Panc1 (cell line): ENCODE measurements at places on chromosomes 12 and 14. TPM values are rescaled to one million over a fixed set of nuclear protein-coding genes. Genes with fewer than 3 reads are reported as not detected.

PTGER2 gene
- 0.41 TPM for total RNA-seq

HOXC12 gene
- total RNA-seq, result 5.1 TPM

SMIM41 gene
- total RNA-seq, result not detected

CACNA1C gene
- total RNA-seq, result 0.03 TPM

IKZF4 gene
- 6.9 TPM for total RNA-seq

C12orf56 gene
- 2.8 TPM for total RNA-seq

SOAT2 gene
- not detected for total RNA-seq

HSPB8 gene
- 2.0 TPM for total RNA-seq

NELL2 gene
- 0.28 TPM for total RNA-seq

SLC6A12 gene
- total RNA-seq, result 1.0 TPM

BMAL2 gene
- total RNA-seq, result 43.9 TPM

ADCY4 gene
- 0.21 TPM for total RNA-seq

MYBPC1 gene
- not detected for total RNA-seq

GRCh38 chr14:99936738-99937474, 128.3 kb upstream of the EVL start:
- DNase-seq, result no peak

- DNase-seq, result no peak
These were observed 519.3 kb downstream of the BCL11B start for GRCh38 chr14:98752660-98753059.

- no peak for DNase-seq
These were observed 23.2 kb upstream of the SERPINA12 start for GRCh38 chr14:94532447-94532846.

DNA sequence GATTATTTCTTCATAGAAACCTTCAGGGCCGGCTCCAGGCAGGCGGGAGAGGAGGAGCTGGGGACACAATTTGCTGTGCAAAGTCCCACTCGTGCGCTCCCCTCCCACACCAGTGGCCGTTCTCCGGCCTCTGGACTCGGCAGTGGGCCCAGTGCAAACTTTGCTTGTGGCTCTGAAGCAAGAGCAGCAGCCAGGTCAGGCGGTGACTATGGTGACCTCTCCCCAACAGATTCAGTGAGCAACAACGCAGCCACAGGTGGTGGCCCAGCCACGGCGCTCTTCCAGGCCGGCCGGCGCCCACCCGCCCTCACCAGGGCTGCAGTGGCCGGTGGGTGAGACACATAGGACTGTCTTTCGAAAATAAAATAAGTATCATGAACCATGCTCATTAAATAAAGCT, 29.5 kb downstream of the VPS37B start:
- no peak for DNase-seq

DNA sequence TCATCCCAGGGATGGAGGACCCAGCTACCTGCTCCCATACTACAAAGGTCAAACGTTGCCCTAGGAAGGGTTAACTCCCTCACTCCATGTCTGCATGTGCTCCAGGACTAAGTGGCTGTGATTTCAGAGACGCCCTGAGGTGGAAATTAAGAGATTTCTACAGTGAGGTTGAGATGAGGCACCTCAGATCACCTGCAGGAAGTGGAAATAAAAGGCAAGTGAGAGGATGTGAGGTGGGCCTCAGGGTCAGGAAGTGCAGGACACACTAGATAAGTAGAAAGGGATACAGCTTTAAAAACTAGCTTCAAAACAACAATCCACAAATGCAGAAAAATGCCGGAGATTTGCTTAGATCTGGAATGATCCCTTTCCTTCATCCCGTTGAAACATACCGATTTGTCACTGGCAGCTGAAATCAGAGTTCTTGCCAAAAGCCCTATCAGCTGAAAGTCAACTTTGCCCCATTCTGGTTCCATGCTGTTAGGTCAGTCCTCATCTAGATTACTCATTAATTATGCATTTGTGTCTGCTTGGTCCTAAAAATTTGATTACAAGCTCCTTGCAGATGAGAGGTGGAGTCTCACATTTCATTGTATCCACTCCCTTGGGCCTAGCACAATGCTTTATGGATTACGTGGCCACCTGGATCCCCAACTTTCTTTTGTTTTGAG, 6.6 kb downstream of the PLBD1 start:
- DNase-seq, result no peak

GRCh38 chr12:34343345-34343744, 321.0 kb downstream of the ALG10 start:
- DNase-seq, result no peak

DNA sequence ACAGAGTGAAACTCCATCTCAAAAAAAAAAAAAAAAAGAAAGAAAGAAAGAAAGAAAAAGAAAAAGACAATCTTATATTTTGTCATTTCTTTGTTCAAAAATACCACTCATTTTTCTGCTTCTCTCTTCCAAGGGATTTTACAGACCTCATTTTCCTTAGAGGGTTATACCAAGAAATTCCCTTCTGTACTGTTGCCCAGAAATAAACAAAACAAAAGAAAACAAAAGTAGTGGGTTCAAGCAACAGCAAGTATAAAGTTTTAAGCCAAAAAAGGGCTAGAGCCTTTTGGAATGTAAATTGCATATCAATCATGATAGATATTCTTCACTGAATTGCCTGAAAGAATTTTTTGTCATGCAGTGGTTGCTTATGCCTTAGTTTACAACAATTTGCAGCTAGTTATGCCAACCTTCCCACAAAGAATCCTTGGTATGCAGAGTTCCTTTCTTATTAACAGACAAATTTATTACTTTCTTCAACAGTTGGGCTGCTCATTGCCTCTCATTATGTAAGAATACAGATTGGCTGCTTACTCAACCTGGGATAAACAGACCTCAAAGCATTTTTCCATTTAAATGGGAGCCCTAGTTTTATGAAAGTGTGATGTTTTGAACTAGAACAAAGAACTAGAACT, 129.1 kb upstream of the PPFIA2 start:
- no peak for DNase-seq

DNA sequence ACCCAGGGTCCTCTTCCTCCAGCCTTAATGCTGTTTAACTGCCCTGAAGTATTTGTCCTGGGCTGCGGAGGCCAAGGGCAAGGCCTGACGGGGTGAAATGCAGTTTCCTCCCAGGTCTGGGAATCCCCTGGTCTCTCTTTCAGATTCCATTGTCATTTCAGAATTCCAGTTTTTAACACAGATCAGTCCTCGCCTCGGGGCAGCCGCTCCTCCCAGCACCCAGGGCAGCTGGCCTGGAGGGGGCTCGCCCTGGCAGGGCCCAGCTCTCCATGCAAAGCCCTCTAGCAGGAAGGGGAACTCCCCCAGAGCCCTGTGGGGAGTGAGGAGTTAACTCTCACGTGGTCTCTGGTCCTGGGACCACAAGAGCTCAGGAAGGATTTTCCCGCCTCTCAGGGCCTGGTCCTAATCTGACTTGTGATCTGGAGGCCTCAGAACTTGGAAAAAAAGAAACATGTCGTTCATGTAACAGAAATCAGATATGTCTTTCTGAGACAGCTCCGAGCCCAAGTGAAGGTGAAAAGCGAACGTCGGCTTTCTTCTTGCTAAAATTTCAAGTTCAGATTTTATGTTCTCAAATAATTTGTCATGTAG, 265.6 kb upstream of the SFSWAP start:
- no peak for DNase-seq

DNA sequence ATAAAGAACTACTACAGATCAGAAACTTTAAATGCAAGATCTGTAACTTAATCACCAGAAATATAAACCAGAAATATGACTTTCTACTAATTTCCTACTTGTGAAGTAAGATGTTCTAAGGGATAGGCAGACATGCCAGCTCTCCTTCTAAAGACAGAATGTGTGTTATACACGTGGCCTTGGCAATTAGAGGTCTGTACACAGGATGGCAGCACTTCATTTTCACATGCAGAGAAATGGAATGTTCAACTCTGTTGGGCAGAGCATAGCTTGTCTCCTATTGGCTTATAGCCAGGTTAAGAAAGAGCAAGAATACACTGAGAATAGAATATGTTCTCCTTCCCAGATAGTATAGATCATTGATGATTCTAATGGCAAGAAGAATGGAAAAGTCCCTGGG, 403.8 kb downstream of the DAD1 start:
- no peak for DNase-seq

DNA sequence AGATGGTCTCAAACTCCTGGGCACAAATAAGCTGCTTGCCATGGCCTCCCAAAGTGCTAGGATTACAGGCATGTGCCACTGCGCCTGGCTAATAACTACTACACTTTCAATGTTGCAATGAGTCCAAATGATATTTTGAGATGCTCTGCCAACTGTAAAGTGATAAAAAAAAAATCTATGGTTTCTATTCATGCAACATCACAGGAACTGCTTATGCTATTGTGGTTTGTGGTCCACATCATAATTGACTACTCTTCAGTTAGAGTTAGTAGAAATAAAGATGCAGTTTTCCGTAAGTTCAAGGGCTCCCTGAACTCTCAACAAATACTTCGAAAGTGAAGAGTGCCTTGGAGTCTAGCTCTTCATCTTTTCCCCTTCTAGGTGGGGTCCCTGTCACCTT, 239.4 kb downstream of the C12orf75 start:
- no peak for DNase-seq

- DNase-seq, result no peak
These were observed 3.6 kb upstream of the NPAS3 start for GRCh38 chr14:32934881-32935633.

- DNase-seq, result no peak
These were observed 42.1 kb downstream of the MGST1 start for GRCh38 chr12:16389594-16389993.

DNA sequence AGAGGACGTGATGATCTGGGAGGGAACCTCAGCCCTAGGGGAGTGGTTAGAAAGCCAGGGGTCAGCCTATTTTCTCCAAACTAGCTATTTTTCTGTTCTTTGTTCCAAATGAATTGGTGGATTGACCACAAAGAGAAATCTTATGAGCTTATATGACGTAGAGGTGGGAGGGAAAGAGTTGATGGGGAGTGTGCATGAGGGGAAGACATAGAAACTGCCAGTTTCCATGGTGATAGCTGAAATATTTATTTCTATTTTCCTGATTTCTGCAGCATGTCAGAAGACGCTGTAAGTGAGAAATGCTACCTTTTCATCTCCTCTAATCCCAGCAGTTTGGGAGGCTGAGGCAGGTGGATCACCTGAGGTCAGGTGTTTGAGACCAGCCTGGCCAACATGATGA, 51.4 kb upstream of the CISTR start:
- DNase-seq, result no peak

DNA sequence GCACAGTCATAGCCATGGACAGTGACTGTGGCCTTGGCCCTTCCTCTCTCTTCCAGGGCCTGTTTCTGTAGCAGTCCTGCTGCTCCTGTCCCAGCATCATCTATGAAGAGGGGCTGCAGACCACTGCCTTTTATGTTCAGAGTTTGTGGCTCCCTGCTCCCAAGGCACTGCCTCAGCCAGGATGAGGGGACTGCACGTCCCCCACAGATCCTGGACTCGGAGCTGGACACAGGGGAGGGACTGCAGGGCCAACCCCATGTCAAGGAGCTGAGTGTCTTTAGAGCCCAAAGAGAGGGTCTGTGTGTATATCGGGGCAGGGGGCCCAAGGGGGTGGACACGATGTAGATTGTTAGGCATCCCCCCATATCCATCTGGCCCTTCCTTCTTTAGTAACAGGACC, 60.6 kb upstream of the DIO3 start:
- no peak for DNase-seq

GRCh38 chr12:87094356-87094755, 838.2 kb upstream of the MGAT4C start:
- no peak for DNase-seq

DNA sequence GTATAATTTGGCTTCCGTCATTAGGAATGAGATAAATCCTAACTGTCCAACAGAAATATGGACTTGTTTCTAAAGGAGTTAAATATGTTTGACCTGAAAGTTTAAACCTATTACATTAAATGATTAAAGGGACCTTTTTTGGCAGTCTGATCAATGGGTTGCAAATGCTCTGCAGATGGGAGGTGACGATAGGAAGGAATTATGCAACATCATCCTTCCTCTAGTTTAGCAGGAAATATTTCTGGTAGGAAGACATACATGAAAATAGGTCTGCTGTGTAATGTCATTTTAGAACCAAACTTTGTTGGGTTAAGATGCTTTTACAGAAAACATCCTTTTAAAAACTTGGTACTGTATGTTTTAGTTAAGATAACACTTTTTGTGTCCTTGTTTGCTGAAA, 2.6 kb downstream of the LRRC10 start:
- DNase-seq, result no peak

DNA sequence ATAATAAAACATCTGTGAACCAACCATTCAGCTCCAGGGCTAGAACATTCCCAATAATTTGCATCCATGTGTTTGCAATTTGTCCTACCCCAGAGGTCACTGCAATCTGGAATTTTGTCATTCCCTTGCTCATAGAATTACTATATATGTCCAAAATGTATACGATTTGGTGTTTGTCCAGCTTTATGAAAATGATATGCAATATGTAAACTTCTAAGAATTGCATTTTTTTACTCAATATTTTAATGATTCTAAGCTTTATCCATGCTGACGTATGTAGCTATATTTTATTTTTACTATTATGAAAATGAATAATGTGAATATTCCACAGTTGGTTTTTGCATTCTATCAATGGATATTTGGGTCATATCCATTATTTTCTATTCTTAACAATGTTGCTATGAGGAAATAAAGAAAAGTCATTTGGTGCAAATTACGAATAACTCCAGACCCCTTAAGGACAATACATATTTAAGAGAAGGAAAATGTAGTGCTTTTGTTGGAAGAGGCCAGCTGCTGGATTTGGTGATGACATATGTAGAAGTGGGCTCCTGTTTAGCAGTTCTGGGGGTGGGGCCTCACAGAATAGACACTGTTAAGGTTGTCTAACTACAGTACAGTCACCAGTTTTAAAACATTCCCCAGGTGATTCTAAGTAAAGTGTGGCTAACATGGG, 139.4 kb downstream of the SLC38A4 start:
- DNase-seq, result no peak

GRCh38 chr12:76740501-76740900, 23.4 kb upstream of the ZDHHC17 start:
- DNase-seq, result no peak

DNA sequence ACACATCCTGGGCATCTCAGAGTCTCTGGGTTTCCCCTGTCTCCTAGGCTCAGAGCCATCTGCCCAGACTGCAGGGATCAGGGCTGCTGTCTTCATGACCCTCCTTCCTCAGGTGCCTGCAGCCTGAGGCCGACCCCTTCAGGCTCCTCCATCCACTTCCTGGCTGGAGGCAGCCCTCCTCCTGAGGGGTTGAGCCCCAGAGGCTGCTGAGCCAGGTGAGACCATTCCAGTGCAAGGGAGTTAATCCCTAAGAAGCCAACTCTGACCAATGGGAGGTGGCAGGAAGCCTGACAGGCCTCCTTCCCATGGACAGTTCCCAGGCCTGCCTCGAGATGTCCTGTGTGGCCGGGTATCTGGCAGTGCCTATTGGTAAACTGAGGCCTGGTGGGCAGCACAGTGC, 8.4 kb upstream of the PPP4R4 start:
- no peak for DNase-seq
